ENCODE measurements at places on chromosomes 11 and 22.

DNA sequence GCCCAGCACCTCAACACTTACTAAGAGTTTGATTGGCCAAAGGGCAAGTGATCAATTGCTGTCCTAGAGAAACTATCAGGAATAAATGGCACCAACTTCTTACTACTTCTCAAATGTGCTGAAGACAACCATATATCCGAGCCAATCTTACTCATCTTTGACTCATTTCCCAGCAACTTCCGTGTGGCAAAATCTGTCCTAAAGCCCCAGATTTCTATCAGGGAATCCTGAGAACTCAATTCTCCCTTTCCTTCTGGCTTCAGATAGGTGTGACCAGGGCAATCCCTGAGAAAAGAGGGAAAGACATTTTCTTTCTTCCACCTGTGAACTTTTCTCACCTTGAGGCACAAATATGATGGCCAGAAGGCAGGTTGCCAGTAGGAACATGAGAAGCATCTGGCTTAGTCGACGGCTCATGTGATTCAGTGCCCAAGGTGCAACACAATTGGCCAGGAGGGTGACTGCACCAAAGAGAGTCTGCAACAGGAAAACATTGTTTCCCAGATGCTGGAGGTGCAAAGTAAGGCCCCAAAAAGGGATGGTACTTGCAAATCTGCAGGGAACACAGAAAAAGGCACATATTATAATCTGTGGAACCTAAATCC lies 21.8 kb upstream of the SLC22A24 start:
- DNase-seq: no peak

DNA sequence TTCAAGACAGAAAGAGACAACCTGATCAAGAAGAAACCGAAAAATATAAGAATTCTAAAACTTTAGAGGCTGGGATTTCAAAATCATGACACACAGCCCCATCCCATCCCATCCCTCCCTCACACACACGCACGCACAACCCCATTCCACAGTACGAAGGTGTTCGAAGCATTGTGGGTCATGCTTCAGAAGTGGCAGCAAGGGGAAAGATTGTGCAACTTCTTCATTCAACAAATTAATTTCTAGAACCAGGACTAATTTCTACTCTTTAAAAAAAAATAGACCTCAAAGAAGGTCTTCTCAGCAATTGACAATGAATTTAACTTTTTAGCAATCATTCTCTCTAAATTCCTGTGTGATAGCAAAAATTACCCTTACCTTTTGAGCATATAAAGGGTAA lies 867 bp downstream of the SPA17 start:
- DNase-seq: no peak

GRCh38 chr11:1207401-1208143 lies 15.3 kb upstream of the MUC5B start:
- DNase-seq: no peak

- DNase-seq: no peak
Measured at GRCh38 chr22:28444659-28445058, 235.0 kb downstream of the TTC28 start.

DNA sequence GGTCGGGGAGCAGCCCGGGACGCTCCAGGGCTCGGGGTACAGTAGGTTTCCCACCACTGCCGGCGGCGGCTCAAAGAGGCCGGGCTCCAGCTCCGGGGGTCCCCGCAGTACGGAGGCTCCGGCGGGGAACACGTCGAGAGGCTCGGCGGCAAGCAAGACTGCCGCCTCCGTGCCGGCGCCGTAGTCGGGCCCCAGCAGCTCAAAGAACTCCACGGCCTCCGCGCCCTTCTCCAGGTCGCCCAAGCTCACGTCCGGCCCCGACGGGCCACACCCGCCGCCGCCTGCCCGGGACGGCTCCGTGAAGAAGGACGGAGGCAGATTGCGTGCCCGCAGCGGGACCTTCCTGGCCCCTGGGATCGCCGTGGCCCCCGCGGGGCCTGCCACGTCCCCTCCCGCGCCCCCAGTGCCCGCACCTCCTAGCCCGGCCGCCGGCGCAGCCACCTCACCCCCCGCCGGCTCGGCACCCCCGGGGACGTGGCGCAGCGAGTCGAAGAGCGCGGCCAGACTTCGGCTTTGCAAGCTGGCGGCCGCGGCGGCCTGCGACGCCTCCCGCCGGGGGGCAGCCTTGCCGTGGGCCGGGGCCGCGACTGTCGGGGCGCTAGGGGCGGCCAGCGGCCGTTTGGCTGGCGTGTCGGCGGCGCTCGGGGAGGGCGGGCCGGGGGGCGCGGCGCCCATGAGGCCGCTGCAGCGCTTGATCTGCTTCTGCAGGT lies 775 bp downstream of the FAM181B start:
- no peak for DNase-seq

DNA sequence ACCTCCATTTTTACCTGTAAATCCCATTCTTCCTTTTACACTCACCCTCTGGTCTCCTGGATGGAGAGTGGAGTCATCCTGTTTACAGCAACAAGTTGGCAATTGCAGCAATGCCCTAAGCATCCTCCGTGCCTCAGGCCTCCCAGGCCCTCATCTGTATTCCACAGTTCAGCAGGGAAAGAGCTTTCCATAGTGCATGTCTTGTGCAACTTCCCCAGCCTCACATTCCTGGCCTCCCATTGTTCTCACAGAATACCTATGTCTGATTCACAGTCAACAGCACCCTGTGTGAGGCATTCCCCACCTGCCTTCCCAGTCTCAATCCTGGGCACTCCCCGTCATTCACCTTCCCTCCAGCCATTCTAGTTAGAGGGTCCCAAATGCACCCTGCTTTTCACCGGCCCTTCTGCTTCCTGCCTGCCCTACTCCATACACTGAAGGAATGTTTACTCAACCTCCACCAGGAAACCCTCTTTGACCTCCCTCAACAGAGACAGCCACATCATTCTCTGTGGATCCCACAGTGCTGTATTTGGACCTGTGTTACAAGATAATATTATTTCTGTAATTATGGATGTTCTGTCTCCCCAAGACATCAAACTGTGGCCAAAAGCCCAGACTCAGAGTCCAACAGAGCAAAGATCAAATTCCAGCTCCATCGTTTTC lies 405.7 kb downstream of the BUD13 start:
- no peak for DNase-seq

- DNase-seq: no peak
Measured at GRCh38 chr11:69014084-69014851, 1.2 kb upstream of the MRGPRF start.

GRCh38 chr11:41996533-41996932 lies 537.1 kb upstream of the LRRC4C start:
- DNase-seq: no peak

- DNase-seq: no peak
Measured at GRCh38 chr11:112318184-112318591, 57.5 kb upstream of the PLET1 start.

- no peak for DNase-seq
Measured at GRCh38 chr22:20545681-20546521, 38.5 kb downstream of the MED15 start.

GRCh38 chr11:134030853-134031252 lies 38.0 kb upstream of the JAM3 start:
- DNase-seq: no peak

DNA sequence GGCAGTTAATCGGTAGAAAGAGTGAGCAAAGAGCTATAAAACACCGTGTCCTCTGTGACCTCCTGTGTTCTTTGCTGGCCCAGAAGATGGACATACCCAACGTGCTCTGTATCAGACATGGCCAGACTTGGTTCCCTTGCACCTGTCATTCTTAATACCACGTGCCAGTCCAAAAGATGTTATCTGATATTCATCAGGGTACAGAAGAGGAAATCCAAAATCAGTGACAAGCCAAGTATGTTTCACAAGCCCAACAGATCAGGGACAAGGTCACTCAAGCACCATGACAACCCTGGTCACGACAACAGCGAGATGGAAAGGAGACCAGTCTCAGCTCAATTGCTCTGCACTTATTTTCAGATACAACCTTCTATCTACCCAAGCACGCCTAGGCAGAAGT lies 3.4 kb downstream of the LRP4 start:
- DNase-seq: no peak

DNA sequence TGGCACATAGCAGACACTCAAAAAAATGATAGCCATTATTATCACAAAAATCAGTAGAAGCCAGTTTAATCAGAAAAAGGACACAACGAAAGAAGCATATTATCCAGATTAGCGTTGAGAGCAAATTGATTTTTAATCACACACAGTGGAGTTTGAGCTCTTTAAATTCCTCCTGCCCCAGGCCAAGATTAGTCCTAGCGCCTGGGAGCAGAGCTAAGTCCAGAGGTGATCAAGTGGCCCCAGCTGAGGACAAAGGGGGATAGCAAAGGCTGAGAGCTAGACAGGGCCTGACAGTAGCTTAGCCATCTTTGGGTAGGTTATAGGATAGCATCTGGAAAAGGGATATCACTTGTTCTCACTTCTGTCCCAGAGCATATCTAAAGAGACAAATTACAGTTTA lies 133.6 kb downstream of the NXPE2 start:
- DNase-seq: no peak

GRCh38 chr11:27212248-27212780 lies 150.7 kb downstream of the CCDC34 start:
- no peak for DNase-seq

- no peak for DNase-seq
Measured at GRCh38 chr11:47248304-47248663, 330 bp downstream of the ACP2 start.

- DNase-seq: no peak
Measured at GRCh38 chr11:72406540-72407527, 27.5 kb downstream of the CLPB start.

DNA sequence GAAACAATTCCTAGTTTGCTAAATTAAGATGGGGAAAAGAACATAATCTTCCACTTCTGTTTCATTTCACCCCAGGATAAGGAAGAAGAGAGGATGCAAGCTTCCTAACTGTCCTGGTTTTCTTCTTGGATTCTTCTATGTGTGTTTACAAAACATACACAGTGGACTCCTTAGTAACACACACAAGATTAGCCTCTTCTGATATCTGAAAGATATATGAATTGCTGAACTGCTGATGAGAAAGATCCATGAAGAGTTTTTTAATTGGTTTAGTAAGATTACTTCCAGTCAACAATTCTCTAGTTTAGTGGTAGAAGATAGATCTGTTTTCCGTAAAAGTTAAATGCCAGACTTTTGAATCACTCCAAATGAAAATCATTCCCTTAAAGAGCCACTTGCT lies 86.8 kb downstream of the WT1 start:
- DNase-seq: no peak

DNA sequence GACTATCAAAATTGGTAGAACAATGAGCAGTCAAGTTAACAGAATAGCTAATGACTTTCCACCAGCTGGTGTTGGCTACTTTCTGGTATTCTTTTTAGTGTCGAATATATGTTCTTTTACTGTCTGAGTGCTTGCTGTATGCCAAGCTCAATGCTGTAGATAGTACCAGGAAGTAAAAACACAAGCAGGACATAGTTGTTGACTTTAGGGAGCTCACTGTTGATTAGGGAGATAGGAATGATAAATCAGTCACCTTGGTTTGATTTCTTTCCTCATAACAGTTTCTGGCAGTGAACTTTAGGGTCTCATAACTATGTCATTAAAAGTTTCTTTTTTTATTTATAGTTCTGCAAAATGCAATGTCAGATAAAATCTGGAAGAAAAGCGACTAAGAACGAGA lies 9.0 kb downstream of the HMGXB4 start:
- no peak for DNase-seq

GRCh38 chr11:35404388-35404775 lies 15.0 kb downstream of the SLC1A2 start:
- DNase-seq: no peak

DNA sequence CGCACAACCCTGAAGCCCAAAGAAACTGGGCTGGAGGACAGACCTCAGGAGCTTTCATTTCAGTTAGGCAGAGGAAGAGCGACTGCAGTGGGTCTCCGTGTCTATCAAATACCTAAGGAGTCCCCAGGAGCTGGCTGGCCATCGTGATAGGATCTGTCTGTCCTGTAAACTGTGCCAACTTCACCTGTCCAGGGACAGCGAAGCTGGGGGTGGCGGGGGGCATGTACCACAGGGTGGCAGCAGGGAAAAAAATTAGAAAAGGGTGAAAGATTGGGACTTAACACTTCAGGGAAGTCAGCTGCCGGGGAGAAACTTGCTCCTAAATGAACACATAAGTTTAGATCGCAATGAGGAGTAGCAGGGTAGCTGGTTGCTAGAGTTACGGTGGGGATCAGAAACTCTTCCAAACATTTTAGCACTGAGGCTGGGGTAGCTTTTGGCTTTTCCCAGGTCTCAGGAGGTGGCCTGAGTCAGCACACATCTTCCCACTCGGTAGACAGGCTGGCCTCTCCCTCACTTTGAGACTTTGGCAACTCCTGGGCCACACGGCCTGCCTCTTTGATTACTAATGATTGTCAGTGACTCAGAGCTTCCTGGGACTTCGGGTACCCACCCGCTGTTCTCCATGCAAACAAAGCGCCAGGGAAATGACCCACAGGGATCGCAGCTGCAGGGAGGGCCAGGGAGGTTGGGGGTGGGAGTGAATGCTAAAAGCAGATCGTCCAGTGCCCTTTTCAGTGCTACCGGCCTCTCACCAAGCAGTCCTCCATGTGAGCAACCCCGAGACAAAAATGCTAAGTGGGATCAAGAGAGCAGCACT lies 2.9 kb upstream of the MTFP1 start:
- no peak for DNase-seq

DNA sequence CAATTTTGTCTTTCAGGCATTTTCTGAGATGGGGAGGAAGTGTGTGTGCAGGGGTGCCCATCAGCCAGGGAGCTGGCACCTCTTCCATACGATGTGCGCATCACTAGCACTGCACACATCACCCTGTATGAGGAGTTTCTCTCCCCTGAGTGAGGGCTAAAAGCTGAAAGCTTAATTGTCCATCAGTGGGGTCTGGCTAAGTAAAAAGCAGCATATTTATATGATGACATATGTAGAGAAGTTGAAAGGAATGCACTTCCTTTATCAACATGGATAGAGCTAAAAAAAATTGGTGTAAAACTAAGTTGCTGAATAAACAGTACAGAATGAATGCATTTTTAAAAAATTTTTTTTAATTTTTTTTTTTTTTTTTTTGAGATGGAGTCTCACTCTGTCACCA lies 4.0 kb downstream of the VSTM5 start:
- DNase-seq: no peak

DNA sequence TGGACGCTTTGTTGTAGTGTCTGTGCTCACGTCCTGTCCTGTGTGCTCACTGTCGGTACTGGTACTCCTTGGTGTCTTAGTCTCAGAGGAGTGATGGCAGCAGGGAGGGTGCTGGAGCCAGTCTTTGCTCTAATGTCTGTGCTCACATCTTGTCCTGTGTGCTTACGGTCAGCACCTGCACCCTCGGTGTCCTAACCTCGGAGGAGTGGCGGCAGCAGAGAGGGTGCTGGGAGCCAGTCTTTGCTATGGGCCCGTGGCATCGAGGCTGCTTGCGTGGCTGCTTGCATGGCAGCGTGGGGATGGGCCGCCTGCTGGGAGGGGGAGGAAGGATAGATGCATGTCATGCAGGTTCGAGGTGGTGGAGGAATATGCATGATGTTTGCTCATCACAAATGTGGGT lies 12.7 kb downstream of the IGHMBP2 start:
- DNase-seq: no peak

DNA sequence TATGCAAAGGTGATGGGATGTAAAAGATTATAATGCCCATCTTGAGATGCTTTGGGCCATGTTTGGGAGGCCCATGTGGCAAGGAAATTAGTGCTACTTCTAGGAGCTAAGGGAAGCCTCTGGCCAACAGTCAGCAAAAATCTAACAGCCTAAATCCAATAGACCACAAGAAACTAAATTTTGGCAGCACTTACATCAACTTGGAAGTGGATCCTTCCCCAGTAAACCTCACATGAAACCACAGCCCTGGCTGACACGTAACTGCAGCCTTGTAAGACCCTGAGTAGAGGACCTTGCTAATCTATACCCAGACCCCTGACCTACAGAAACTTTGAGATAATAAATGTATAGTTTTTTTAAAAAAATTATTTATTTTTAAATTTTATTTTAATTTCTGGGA lies 13.1 kb upstream of the GRK3 start:
- DNase-seq: no peak
